ENCODE measurements at places on chromosomes 5 and 9.
A peak's percentile ranks its signal among the peaks of the same experiment; 100 is the strongest.

GRCh38 chr9:93080406-93080805 is 15.6 kb upstream of the CARD19 start:
- DNase-seq: no peak

- DNase-seq: peak; percentile 61
These were observed at the start of gene SH2D3C for GRCh38 chr9:127778280-127779135. SH2D3C (minus strand) TSS chr9:127778666; CDS start chr9:127778627, 39 bp downstream.

DNA sequence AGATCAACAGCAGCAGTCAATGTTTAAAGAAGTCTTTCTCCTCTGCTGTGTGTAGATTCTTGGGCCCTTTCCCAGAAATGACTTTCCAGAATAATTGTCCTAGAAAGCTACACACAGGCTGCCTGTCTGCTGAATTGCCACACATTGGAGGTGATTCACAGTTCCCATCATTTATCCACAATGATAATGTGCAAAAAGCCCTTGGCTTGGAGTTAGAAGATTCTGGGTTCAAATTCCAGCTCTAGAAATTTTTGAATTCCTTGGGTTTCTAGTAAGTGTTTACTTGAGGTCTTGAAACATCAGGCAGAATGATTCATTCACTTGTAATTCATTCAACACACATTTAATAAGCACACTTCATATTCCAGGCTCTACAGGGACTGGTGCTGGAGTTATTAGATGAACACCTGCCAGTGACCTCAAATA is 28.6 kb upstream of the EPB41L4B start:
- no peak for DNase-seq

GRCh38 chr5:109407913-109408312 is 1.9 kb downstream of the PJA2 start:
- DNase-seq: no peak

DNA sequence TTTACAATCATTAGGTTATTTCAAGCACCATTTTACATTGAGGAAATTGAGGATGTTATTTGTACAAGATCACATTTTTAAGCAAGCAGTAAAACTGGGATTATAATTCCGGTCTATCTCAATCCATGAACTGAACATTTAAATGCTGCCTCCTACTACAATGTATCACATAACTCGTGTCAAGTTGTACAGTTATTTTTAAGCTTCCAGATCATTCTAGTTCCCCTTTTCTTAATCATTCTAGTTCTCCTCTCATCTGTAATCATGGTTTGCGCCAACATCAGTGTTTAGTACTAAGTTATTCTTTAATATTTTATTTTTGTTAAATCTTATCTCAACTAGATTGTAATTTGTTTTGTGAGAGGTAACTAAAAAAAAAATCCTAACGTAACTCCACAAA is 2.4 kb upstream of the UHRF2 start:
- no peak for DNase-seq

Measured in activated CD4-positive, alpha-beta T cell treated with anti-CD3 and anti-CD28 coated beads, Interleukin-2, amount 50 U/mL, for 48 hours (primary cell).